Cardiac septum (tissue), 1 donor: ENCODE measurements at places on chromosomes 5 and 9.

DNA sequence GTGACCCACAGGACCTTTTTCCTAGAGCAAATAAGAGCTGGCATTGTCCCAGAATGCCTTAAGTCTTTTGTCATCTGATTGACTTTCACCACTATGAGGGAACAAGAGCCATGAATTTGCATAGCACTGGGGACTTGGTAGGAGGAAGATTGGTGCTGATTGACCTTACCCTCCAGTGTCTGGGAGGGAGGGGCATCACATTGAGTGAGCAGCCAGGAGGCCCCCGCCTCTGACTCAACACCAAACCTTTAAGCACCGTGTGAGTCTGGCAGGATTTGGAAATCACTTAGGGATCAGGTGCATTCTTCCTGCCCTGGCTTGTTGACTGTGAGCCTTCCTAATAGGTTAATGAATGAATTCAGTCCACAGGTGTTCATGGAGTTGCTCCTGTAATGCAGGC lies 40.7 kb downstream of the WNK2 start:
- no peak for DNase-seq

- no peak for DNase-seq
Observed at GRCh38 chr9:72489986-72490385, 31.4 kb upstream of the TMC1 start.

DNA sequence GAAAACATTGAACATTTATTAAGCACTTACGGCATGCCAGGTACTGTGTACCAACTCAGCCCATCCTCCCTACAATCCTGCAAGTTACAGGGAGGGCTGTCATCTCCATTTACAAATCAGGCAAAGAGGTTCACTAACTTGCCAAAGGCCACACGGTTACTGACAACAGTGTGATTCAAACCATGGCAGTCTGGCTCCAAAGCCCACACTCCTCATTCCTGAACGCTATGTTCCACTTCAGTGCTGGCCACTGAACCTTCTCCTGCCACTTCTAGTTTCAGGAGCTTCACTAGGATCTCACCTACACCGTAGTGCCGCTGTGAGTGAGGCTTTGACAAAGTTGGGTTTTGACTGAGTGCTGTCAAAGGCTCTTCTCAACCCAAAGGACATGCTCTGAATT lies 7.2 kb upstream of the LIFR start:
- no peak for DNase-seq

DNA sequence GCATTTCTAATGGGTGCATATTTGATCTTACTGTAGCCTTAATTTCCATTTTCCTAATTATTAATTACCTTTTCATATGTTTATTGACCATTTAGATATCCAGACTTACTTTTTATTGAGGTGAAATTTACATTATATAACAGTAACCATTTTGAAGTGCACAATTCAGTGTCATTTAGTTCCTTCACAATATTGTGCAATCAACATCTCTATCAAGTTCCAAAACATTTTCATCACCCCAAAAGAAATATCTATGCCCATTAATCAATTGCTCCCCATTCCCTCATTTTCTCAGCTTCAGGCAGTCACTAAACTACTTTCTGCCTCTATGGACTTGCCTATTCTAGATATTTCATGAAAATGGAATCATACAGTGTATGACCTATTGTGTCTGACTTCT lies 5.9 kb downstream of the COL15A1 start:
- DNase-seq = no peak

DNA sequence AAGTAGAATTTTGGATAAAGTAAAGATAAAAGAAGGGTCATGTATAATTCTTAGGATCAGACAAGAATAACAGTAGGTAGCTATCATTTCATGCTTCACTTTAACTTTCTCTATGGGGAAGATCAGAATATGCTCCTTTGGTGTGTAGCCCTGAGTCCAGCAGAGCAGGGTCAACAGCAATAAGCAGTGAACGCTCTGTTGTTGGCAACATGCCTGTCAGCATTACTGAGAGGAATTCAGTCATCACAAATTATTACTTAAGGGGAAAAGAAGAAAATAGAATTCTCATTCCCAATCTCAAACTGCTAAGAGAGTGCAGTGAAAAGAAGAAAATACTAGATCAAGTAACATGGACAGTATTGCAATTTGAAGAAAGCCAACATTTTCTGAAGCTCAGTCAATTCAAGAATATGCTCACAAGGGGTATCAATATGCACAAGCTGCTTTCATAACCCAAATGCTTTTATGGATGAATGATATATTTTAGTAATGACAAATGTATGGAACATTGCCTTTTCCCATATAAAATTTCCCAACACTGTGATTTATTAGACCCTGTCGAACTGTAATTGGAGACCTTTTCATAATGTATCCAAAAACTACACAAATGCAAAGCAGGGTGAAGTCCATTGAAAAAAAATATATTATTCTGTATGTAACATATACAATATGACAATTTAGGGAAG lies 1359.4 kb downstream of the EFNA5 start:
- no peak for DNase-seq

DNA sequence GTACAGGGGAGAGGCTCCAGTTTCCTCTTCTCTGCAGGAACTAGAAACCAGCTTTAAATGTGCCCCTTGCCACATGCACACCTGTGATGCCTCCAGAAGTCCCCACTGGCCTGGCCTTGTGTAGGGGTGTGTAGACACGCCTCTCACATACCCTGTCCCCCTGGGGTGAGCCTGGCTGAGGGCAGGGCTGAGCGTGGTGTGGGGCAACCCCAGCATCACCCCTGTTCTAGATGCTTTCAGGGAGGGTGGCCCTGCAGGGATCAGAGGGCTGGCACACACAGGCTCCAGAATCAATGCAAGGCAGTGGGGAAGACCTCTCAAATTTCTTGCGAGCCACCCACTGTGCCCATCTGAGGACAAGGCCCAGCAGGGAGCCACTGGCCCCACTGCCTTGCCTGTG lies 54.7 kb downstream of the NXNL2 start:
- no peak for DNase-seq

DNA sequence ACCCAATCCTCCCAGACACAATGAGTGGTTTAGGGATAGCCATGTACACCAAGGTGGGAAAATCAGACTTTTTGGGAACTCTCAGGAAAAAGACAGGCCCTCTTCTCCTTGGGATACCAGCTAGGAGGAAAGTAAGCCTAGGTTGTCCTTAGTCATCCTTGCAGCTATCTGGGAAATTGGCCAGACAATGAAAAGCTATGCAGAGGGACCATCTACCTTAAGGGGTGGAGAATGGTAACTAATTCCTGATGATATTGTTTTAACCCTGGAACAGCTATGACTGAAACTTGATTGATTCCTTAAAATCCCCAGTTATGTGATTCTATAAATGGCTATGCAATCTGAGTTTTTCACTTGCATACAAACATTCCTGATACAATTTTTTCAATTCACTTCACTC lies 88.9 kb upstream of the BNC2 start:
- no peak for DNase-seq
